ENCODE measurements at places on chromosomes 7 and 10.
A peak's percentile ranks its signal among the peaks of the same experiment; 100 is the strongest.

- no peak for DNase-seq
Observed at GRCh38 chr10:80609331-80609730, 71.6 kb downstream of the SH2D4B start.

- peak; percentile 84 for DNase-seq
Observed at GRCh38 chr10:104317269-104317710, 21.0 kb downstream of the ITPRIP start.

- DNase-seq = no peak
Observed at GRCh38 chr7:43332193-43332796, 219.8 kb downstream of the HECW1 start.

GRCh38 chr7:98075801-98076200 lies 30.9 kb upstream of the LMTK2 start:
- DNase-seq = no peak

- DNase-seq = no peak
Observed at GRCh38 chr10:98445200-98445812, 1.4 kb downstream of the HPS1 start.

DNA sequence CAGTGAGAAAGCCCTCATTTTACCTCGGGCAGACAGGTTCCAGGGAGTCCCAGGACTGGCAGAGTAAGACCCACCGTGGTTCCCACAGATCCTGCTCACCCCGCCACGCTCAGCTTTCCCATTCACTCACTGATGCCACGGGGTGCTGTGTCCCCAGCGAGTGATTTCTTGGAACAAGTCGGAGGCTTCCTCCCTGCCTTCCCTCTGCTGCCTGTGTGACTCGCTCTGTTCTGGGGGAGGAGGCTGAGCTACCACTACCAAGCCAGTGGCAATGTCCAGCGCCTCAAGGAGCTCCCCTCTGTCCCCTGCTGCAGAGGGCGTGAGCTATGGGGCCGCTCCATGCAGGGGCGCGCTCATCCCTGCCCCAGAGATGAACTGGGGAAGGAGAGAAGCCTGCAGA lies 12.6 kb downstream of the IL15RA start:
- DNase-seq = no peak

DNA sequence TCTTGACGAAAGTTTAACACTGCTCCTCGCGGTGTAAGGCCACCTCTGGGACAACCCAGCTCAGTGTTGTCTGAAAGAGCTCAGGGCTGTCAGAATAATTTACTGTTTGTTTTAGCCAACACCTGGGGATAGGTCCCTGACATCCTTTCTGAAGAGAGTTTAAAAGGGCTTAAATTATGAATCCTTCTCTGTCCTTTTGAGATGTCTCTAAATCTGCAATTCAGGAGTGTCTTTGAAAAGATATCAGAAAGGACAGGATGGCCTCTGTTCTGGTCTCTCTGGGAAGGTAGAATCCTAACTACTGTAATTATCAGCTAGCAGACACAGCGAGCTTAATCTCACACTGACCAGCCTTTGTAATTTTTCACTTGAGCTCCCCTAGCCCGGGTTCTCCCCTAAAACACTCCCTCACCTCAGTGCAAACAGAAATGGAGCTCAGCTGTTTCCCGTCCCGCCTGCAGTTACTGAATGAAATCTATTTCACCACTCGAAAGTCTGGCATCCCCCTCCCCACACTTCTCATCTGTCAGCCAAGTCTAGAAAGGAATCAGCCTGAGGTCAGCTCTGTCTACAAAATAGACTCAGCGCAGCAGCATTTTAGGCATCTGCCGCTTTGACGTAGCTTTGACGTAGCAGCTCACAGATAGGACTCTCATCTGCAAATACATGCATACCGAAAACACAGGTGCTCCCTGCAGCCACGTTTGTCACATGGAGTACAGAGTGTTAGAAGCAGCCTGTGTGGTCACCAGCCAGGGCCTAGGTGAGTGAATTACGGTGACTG lies 4.8 kb downstream of the DYNC2I1 start:
- no peak for DNase-seq

- peak; percentile 90 for DNase-seq
Observed at GRCh38 chr10:108358912-108359311, 1194.4 kb upstream of the SORCS1 start.

DNA sequence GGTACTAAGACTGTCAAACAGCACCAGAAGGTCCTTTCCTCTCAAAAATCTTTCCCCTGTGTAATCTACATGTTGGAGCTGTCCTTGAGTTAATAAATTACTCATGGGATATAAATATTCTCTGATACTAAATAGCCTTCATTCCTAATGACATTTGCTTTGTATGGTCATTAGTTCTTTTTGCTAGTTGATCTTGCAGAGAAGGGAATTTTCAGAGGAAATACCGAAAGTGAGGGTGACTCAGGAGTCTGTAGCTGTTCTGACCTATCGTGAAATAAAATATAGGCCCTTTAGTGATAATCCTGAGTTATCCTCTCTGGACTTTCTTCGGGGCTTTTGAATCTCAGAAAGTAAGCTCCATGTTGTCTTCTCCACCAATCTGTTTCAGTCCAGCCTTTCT lies 19.4 kb upstream of the CLDN12 start:
- DNase-seq = peak; percentile 75

DNA sequence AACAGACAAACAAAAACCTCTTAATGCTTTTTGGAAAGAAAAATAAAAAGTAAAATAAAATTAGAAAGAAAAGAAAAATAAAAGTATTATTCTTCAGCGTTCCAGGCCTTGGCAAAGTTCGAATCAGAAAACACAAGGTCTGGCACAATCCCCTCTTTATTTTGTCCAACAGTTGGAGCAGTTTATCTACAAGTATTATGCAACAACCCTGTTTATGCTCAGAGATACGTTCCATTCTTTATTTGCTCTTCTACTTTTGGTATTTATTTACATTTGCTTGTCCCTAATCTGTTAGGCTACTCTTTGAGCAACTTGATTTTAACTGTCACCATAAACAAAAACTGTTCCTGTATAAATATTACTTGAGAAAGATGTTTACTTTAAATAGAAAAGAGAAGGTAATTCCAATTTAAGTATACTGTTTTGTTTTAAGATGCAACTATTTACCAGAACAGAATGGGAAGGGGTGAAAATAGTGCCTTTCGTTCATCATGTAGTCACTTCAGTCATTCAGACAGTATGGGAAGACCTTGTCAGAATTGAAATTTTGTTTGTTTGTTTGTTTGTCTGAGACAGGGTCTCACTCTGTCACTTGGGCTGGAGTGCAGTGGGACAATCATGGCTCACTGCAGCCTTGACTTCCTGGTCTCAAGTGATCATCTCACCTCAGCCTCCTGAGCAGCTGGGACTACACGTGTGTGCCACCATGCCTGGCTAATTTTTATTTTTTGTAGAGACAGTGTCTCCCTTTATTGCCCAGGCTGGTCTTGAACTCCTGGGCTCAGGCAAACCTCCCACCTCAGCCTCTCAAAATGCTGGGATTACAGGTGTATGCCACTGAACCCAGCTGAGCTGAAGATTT lies 5.7 kb downstream of the PDK4 start:
- no peak for DNase-seq

GRCh38 chr10:131700506-131700905 lies 200.3 kb upstream of the PPP2R2D start:
- no peak for DNase-seq

- peak; percentile 63 for DNase-seq
Observed at GRCh38 chr7:108196004-108196403, 65.8 kb upstream of the LAMB4 start.

DNA sequence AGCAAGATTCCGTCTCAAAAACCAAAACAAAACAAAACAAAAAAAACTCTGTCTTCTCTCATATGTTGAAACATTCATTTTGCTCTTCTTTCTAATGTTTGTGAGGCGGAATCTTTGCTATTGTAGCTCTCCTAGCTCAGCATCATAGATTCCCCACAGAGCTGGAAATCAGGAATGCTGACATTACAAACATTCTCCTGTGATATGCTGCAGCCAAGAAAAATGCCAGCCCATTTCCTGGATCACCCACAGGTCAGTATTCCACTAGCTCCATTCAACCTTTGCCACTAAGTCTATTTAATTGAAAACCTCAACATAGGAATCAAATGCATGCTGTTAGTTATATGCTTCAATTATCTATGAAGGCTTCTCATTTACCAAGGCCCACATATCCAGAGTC lies 186.3 kb downstream of the IPMK start:
- peak; percentile 3 for DNase-seq

- DNase-seq = no peak
Observed at GRCh38 chr7:33816106-33816505, 89.2 kb upstream of the BMPER start.

DNA sequence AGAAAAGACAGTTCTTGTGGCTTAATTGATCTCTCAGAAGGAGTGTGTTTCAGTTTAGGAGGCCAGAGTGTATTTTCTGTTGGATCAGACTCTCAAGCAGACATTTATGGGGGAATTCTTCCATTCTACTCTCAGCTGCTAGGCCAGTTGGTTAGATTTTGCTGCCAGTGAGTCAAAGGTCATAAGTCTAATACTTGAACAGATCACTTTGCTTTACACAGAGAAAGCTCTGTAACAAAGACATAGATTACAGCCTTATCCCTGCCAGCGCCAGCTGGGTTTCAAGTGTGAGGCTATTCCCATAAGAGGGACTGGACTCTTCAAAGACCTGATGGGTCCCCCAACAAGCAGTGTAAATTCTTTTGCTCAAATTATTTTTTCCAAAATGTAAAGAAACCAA lies 145.6 kb upstream of the SEMA3C start:
- no peak for DNase-seq

DNA sequence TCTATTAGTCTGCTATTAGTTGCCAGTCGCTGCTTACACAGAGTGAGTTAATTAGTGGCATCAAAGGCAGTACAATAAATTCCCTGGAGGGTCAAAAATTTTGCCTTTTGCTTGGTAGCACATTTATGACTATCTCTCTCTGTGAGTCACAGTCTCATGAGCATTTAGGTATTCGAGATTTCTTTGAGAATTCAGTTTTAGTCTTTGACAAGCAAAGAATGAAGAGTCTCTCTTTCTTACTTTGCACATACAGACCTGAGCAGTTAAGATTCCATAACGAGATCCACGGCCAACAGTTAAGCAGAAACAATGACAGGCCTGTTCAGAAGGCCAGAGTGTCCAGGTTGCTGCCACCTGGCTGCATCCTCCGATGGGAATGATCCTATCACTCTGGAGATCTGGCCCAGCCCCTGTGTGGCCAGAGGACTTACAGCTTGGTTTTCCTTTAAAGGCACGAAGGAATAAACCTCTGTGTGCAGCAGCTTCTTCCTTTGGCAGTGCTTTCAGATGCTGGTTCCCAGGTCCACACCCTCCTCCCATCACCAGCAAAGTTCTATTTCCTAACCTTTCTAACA lies 80.6 kb downstream of the GLI3 start:
- DNase-seq = peak; percentile 72

GRCh38 chr10:89609833-89610346 lies 35.2 kb downstream of the PANK1 start:
- DNase-seq = no peak

DNA sequence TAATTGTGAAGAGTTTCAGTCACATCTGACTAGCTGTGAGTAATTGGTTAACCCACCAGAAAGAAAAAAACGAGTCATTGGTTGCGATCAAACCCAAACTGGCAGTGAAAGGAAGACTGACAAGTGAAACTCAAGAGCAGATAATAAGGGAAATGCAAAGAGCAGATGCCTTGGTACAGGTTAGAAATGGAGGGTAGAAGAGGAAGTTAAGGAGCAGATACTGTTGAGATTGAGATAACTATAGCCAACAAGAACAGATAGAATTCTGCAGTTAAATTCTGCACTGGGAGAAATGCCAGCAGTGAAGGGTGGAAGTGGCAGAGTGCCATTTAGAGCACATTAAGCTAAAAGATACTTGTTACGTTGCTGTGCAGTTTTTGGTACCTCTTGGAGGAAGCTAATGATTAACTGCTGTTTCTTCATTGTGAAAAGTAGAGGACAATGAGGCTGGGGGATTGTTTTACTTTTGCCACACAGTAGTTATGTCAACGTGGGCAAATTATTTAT lies 65.8 kb downstream of the CDK13 start:
- DNase-seq = peak; percentile 14

DNA sequence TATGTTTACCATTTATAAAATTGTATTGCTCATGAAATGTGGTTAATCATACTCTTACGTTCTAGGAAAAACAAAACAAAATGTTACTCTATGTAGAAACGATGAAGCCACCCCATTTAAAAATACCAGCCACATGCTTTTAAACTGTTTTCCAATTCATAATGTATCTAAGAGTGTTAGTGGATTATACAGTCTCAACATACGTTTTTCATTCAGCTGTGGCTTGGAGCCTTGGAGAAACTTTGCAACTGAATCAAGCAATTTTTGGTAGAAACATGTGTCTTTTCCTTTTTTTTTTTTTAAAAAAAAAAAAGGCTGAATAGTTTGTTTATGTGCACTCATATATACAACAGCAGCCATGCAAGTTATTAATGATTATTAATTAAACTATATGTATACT lies 378.0 kb upstream of the SEMA3D start:
- DNase-seq = no peak

GRCh38 chr7:24401628-24402593 lies 117.9 kb downstream of the NPY start:
- DNase-seq = peak; percentile 27

- no peak for DNase-seq
Observed at GRCh38 chr10:37703114-37703513, 154.3 kb downstream of the ZNF248 start.

- DNase-seq = no peak
Observed at GRCh38 chr10:46998595-46998994, 87.4 kb downstream of the PTPN20 start.

DNA sequence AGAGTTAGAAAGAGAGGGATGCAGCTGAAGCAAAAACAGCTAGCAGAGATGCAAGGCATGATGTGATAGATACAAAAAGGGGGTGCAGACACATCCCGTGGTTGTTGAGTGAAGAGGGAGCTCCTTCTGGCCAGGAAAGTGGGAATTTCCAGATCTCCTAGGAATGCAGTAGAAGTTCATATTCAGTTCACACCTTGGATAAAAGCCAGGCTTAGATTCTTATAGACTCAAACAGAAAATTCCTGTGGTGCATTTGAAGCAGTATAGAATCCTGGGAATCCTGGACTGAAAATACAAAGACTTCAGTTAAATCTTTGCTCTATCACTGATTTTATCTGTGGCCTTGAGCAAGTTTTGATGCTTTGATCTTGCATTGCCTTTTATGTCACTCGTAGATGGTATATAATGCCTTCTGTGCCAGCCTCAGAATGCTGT lies 33.9 kb downstream of the SGPL1 start:
- peak; percentile 95 for DNase-seq
